ENCODE measurements at places on chromosomes 2 and 18. TPM values are rescaled to one million over a fixed set of nuclear protein-coding genes. Genes with fewer than 3 reads are reported as not detected.

The ECEL1 gene
- total RNA-seq: not detected

The TMEM127 gene
- 44.0 TPM for total RNA-seq

The MC5R gene
- total RNA-seq: not detected

The IL1RL1 gene
- total RNA-seq: 40.2 TPM
